ENCODE measurements at places on chromosomes 4 and X. TPM values are rescaled to one million over a fixed set of nuclear protein-coding genes. Genes with fewer than 3 reads are reported as not detected.

GRCh38 chr4:181756451-181757095 is 486.6 kb upstream of the TENM3 start:
- H3K36me3 ChIP-seq: no peaks in the 10 kb centered on the region
- H3K27ac ChIP-seq: no peak overlapping the region
- peaks cover 7% of the 10 kb centered on the region for H3K27me3 ChIP-seq
- DNase-seq: no peak
- no peak overlapping the region for H3K4me3 ChIP-seq

- H3K4me1 ChIP-seq: no peaks in the 10 kb centered on the region
- no peak overlapping the region for H3K27ac ChIP-seq
- no peaks in the 10 kb centered on the region for H3K27me3 ChIP-seq
- H3K4me3 ChIP-seq: no peak overlapping the region
- H3K36me3 ChIP-seq: no peaks in the 10 kb centered on the region
- DNase-seq: no peak
Observed at GRCh38 chr4:101299021-101299420, 48.3 kb downstream of the PPP3CA start.

- DNase-seq: peak; percentile 37
- peaks cover 13% of the 10 kb centered on the region for H3K36me3 ChIP-seq
- H3K4me1 ChIP-seq: peaks cover 11% of the 10 kb centered on the region
- no peak overlapping the region for H3K27ac ChIP-seq
- no peaks in the 10 kb centered on the region for H3K27me3 ChIP-seq
Observed at GRCh38 chr4:98314791-98315565, 53.8 kb downstream of the RAP1GDS1 start.

GRCh38 chr4:76658231-76659102 is 223.4 kb downstream of the SHROOM3 start:
- H3K4me1 ChIP-seq: peaks cover 68% of the 10 kb centered on the region
- no peaks in the 10 kb centered on the region for H3K27me3 ChIP-seq
- peak overlapping the region; percentile 75 for H3K4me3 ChIP-seq
- peak overlapping the region; percentile 91 for H3K27ac ChIP-seq
- no peaks in the 10 kb centered on the region for H3K36me3 ChIP-seq
- DNase-seq: peak; percentile 89

GRCh38 chr4:92112805-92113204 is 191.0 kb upstream of the GRID2 start:
- no peaks in the 10 kb centered on the region for H3K4me1 ChIP-seq

DNA sequence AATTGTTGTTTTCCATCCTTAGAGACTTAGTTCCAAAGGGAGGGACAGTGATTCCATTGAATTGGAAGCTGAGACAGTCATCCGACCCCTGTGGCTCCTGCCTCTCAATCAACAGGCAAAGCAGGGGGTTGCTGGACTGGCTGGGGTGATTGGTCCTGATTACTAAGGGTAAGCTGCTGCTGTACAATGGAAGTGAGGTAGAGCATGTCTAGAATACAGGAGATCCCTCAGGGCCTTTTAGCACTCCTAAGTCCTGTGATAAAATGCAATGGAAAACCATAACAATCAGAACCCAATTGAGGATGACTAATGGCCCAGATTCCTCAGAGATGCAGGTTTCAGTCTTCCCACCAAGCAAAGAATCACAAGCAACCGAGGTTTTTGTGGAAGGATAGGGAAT is 127.6 kb downstream of the AASDH start:
- peaks cover 5% of the 10 kb centered on the region for H3K27me3 ChIP-seq
- H3K36me3 ChIP-seq: no peaks in the 10 kb centered on the region
- DNase-seq: no peak
- no peaks in the 10 kb centered on the region for H3K4me1 ChIP-seq
- H3K4me3 ChIP-seq: no peak overlapping the region
- H3K27ac ChIP-seq: no peak overlapping the region

GRCh38 chr4:159344877-159345276 is 242.0 kb downstream of the RAPGEF2 start:
- peaks cover 7% of the 10 kb centered on the region for H3K4me1 ChIP-seq
- H3K27ac ChIP-seq: no peak overlapping the region
- no peak overlapping the region for H3K4me3 ChIP-seq
- H3K27me3 ChIP-seq: peaks cover 4% of the 10 kb centered on the region

The SERPINA7 gene
- not detected for total RNA-seq

The CFAP97 gene
- 39.7 TPM for total RNA-seq

The SASH3 gene
- total RNA-seq: not detected
